ENCODE measurements at places on chromosomes 3 and 15. TPM values are rescaled to one million over a fixed set of nuclear protein-coding genes. Genes with fewer than 3 reads are reported as not detected.

Gene TRPC1
- 0.25 TPM for polyA plus RNA-seq

Gene B3GALNT1
- polyA plus RNA-seq, result 1.5 TPM

Gene WNT7A
- polyA plus RNA-seq, result not detected

Gene BUB1B
- 1.9 TPM for polyA plus RNA-seq

GRCh38 chr3:134892326-134892725, 97.3 kb downstream of the EPHB1 start:
- DNase-seq, result no peak

GRCh38 chr3:117700573-117701360, 991.2 kb downstream of the TUSC7 start:
- DNase-seq, result no peak

GRCh38 chr3:13671482-13672233, 122.7 kb downstream of the FBLN2 start:
- no peak for DNase-seq

DNA sequence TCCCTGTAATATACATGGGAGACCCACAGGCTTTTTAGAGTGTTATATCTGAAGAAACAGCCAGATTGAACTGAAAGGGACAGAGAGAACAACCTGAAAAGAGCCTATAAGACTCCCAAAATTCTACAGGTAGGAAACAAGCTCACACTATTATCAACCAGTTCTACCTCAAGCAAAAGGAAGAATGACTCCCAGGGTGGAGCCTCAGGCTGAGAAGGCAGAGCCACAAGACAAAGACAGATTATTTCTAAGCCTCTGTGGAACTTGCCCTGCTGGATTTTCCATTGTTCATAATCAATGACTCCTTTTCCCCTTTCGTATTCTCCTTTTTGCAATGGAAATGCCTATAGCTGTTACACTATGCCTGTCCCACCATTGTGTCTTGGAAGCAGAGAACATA, 95.1 kb upstream of the LMCD1 start:
- no peak for DNase-seq

DNA sequence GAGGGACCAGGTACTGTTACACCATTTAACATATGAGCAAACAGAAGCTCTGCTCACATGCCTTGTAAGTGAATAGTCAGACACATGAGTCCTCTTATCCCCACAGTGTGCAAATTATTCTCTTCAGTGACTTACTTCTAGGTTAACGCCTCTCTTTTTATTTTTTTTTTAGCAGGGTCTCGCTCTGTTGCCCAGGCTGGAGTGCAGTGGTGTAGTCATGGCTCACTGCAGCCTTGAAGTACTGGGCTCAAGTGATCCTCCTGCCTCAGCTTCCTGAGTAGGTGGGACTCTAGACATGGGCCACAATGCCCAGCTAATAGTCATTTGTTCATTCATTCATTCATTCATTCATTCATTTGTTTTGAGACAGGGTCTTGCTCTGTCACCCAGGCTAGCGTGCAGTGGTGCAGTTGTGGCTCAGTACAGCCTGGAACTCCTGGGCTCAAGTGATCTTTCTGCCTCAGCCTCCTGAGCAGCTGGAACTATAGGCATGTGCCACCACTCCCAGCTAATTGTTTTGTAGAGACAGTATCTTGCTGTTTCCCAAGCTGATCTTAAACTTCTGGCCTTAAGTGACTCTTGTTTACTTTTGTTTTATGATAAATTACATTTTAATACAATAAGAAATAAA, 94.7 kb downstream of the LRRC28 start:
- DNase-seq, result no peak

- DNase-seq, result no peak
Measured at GRCh38 chr3:120659285-120659684, 22.8 kb downstream of the HGD start.

- DNase-seq, result no peak
Measured at GRCh38 chr3:30343067-30343831, 263.2 kb upstream of the TGFBR2 start.

GRCh38 chr3:108297647-108298046, 1.3 kb downstream of the HHLA2 start:
- DNase-seq, result no peak

GRCh38 chr15:65249641-65250040, 37.0 kb downstream of the PARP16 start:
- no peak for DNase-seq

DNA sequence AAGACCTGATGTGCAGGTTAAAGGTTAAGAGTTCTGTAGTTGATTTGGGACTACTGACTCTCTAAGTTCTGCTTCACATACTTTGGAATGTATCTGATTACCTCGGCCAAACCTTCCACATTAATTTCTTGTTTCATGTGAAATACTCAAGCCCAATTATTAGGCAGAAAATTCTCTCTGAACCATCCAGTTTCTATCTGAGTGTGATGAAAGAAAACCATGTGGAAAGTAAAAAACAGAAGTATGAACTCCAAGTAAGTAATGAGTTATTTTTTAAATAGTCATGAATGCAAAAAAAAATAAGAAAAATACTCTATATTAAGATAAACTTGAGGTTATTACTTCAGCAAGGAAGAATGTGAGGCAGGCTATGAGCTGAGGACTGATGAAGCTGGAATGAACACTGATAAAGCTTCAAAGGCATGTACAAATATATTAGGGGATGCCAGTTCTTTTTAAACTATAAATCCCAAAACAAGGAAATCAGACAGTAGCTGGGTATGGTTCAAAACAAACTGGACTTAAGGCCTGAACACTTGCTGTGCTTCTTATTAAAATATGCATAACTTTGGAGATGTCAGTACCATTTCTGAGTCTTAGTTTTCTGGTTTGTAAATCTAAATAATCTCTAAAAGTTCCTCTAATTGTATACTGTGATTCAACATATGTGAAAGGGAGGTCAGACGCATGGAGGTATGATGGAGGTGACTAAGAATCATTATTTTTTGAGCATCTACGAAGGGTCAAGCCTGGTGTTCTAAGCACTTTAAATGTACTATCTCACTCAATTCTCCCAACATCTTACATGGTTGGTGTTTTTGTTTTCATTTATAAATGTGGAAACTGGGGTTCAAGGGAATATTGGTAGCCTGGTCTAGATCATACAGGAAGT, 59.6 kb downstream of the COL6A6 start:
- no peak for DNase-seq

- DNase-seq, result no peak
Measured at GRCh38 chr3:45180051-45180450, 33.9 kb upstream of the CDCP1 start.
